ENCODE measurements at places on chromosomes 5 and 9.

GRCh38 chr9:127562279-127562796 is 49.7 kb upstream of the STXBP1 start:
- DNase-seq, result no peak

- DNase-seq, result no peak
Measured at GRCh38 chr9:114820776-114821501, 15.1 kb upstream of the TNFSF15 start.

GRCh38 chr9:1791191-1791590 is 224.0 kb upstream of the SMARCA2 start:
- DNase-seq, result no peak

- DNase-seq, result no peak
Measured at GRCh38 chr5:38600329-38601045, 44.0 kb upstream of the LIFR start.

- DNase-seq, result no peak
Measured at GRCh38 chr9:6418764-6419163, 5.8 kb downstream of the UHRF2 start.

GRCh38 chr5:139146809-139147482 is 51.2 kb downstream of the SIL1 start:
- DNase-seq, result no peak

GRCh38 chr5:131640043-131640856 is 5.2 kb upstream of the RAPGEF6 start:
- DNase-seq, result peak; percentile 27

DNA sequence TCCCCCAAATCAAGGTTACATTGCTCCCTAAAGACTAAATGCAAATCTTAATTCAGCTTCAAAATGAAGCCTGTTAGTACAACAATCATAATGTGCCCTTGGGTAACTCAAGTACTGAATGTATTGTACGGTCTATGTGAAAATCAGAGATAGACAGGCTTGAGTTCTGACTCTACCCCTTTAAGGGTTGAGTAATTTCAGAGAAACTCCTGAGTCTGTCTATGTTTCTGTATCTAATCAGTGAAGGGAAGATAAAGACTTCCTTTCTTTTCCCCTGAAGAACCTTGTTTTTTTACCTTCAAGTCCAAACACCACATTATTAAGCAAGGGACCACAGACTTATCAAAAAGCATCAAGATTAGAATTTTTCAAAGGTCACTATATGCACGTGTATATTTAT is 108.2 kb downstream of the MPDZ start:
- DNase-seq, result no peak

- no peak for DNase-seq
Measured at GRCh38 chr5:130488252-130488651, 584.0 kb downstream of the CHSY3 start.

- peak; percentile 72 for DNase-seq
Measured at GRCh38 chr5:144189800-144190429, 19.2 kb downstream of the KCTD16 start.

DNA sequence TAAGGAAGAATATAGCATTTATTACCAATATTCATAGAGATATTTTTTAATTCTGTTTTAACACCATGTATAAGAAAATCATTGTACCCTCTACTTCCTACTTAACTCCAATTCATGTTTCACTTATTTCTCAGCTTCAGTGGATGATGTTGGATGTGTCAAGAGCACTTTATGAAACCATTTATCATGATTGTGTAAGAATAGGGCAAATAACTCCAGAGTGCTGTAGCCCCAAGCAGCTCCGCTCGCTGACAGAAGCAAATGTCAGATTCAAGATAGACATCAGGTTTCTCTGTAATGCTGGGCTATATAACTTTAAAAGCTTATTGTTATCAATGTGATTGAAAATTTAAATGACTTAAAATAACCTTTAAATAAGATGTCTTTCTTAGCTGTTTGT is 50.4 kb downstream of the MAST4 start:
- no peak for DNase-seq

- DNase-seq, result no peak
Measured at GRCh38 chr5:9042241-9042640, 503.6 kb downstream of the SEMA5A start.

- no peak for DNase-seq
Measured at GRCh38 chr5:6943197-6944112, 230.2 kb downstream of the TENT4A start.

- no peak for DNase-seq
Measured at GRCh38 chr9:123208626-123209174, 59.7 kb downstream of the STRBP start.

- no peak for DNase-seq
Measured at GRCh38 chr5:33841891-33842290, 49.9 kb downstream of the ADAMTS12 start.

DNA sequence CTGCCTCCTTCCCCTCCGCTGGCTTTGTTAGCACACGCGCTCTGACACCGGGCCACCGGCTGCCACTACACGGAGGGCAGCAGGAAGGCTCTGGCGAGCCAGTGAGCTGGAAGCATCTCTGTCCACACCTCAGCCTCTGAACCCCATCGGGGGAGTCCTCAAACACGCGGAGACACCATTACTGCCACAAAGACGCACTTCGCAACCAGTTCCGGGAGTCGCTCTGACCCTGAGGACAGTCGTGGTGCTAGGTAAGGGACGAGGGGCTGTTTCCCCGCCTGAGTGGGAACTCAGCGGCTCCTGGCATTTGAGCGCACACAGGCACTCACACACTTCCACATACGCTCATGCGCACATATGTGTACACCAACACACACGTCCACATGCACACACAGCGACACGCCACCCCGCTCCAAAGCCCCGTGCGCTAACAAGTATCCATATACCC is 160.0 kb downstream of the C9orf152 start:
- DNase-seq, result no peak

GRCh38 chr9:114110180-114110579 is 11.1 kb upstream of the KIF12 start:
- no peak for DNase-seq

- no peak for DNase-seq
Measured at GRCh38 chr5:16313761-16314160, 134.2 kb upstream of the MARCHF11 start.

- DNase-seq, result no peak
Measured at GRCh38 chr9:80076162-80076561, 504.4 kb downstream of the TLE4 start.

DNA sequence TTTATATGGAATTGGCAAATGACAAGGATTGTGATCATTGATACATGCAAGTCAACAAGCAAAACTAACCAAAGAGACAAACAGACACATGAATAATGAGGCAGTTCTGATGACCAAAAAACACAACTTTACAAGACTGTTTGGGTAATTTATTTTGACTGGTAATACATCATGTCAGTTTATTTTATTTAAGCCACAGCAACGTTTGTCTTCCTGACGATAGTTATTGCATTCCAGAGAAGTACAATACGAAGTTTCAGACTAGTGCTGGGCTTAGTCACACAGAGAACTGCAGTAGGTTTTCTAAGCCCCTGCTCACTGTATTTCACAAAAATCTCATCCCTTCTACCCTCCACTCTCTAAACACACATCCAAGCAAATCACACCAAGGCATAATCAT is 514.2 kb downstream of the RAB3C start:
- DNase-seq, result no peak

DNA sequence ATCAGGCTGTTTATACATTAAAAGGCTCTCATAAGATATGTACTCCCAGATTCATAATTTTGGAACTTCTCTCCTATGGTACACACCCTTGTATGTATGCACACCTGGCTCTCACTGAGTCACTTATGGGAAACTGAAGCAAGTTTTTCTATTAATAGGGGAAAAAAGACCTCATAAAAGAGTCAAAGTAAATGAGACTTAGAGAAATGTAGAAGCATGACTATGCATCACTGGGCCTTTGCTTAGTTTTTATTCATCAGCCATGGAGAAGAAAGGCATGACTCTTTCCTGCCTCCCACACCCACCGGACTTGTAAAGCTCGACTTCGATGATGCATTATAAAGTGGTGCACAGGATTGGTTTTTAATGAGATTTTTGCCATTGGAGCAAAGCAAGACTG is 28.2 kb downstream of the MTAP start:
- no peak for DNase-seq

GRCh38 chr5:174581479-174581878 is 142.9 kb upstream of the MSX2 start:
- no peak for DNase-seq

DNA sequence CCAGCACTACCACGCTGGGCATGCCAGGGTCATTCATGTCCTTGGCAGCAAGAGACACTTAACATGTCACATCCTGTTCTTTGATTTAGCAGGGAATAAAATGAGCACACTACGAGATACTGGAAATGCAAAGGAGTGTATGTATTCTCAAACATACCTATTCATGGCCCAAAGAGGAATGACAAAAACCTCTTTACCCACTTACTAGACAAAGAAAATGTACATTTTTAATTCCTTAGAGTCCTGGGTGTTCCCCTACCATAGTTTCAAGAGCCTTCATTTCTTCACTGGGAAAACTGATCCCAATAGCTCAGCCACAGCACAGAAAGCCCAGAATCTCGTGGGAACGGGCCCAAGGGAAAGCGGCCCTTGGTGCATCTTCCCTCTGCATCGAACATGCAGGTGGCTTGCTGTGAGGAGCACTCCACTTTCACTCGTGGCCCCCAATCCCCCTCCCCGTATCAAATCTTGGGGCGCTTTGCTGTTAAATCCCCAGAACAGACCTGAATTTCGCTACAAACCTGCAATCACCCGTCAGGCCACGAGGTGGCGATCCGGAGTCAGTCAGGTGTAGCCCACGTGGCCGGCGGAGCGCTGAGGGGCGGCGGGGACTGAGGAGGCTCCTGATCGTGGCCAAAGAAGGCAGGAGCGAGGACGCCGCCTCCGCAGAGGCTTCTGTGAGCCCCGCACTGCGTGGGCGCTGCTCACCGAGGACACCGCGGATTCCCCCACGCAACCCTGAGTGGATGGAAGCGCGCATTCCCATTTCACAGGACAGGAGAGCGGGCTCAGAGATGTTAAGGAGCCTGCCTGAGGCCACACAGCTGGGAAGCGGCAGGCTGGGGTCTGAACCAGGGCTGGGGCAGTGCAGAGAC is 91.4 kb downstream of the LMX1B start:
- peak; percentile 80 for DNase-seq

- DNase-seq, result peak; percentile 80
Measured at GRCh38 chr5:1140171-1140817, 28.4 kb upstream of the SLC12A7 start.

GRCh38 chr9:87786876-87787275 is 61.0 kb downstream of the CTSL start:
- no peak for DNase-seq

DNA sequence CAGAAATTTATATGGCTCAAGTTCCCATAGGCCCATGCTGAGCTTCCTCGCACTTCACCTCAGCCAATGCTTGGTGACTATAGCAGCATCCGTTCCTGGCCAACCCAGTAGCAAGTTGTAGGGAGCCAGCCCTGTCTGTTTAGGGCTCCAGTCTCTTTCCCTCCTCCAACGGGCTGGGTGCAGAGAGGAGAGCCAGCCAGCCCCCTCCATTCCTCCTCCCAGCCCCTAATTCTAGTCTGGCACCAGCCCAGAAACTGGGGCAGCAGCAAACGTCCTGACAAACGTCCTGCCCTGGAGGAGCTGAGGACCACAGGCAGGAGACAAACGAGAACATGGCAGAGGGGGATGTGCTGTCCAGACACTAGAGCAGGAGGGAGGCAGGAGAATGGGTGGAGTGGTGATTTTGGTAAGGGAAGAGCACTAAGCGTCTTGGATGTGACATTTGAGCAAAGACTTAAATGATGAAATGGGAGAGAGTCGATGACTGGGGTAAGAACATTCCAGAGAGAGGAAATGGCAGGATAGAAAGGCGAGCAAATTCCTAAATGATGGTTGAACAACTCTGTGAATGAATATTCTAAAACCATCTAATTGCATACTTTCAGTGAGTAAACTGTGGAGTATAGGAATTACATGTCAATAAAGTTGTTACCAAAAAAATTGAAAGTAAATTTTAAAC is 222.5 kb upstream of the DAPK1 start:
- no peak for DNase-seq

GRCh38 chr5:88834131-88834462 is 48.9 kb downstream of the MEF2C start:
- DNase-seq, result no peak

DNA sequence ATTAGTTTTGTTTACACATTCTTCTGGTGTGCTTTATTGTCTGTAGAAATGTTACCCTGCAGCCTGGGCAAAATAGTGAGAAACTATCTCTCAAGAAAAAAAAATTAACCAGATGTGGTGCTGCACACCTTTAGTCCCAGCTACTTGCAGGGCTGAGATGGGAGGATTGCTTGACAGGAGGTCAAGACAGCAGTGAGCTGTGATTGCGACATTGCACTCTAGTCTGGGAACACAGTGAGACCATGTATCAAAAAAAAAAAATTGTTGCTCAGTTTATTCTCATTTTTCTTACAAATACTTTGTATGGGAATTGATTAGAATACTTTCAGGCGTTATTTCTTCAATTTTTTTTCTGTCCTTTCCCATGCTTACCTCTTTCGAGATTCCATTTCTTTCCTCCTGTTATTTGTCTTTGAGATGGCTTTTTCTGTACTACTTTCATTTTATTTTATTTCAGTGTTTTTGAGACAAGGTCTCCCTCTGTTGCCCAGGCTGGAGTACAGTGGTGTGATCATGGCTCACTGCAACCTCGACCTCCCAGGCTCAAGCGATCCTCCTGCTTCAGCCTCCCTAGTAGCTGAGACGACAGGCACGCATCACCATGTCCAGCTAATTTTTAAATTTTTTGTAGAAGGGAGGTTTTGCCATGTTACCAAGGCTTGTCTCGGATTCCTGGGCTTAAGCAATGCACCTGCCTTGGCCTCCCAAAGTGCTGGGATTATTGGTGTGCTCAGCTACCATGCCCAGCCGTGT is 24.9 kb downstream of the TENT2 start:
- no peak for DNase-seq

GRCh38 chr5:170903075-170903474 is 41.3 kb downstream of the RANBP17 start:
- no peak for DNase-seq

GRCh38 chr9:130555968-130556367 is 23.4 kb upstream of the FUBP3 start:
- DNase-seq, result no peak

DNA sequence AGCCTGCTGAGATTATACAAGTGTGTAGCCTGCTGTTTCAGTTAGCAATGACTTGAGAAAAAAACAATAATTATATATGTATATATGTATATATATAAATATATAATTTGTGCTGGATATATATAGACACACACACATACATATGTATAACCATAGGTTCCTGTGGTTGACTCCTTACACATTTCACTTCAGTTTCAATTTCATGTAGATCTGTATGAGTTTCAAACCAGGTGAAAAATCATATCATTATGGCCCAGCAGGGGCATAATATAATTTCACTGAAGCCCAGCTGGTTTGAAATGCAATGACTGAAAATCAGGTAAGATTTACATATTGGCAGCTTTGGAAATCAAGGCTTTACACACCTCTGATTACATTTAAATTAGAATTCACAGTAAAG is 690.4 kb upstream of the CDH18 start:
- DNase-seq, result no peak
